ENCODE measurements at places on chromosomes 5 and 9. TPM values are rescaled to one million over a fixed set of nuclear protein-coding genes. Genes with fewer than 3 reads are reported as not detected.

UGT3A1 gene
- not detected for total RNA-seq

DNA sequence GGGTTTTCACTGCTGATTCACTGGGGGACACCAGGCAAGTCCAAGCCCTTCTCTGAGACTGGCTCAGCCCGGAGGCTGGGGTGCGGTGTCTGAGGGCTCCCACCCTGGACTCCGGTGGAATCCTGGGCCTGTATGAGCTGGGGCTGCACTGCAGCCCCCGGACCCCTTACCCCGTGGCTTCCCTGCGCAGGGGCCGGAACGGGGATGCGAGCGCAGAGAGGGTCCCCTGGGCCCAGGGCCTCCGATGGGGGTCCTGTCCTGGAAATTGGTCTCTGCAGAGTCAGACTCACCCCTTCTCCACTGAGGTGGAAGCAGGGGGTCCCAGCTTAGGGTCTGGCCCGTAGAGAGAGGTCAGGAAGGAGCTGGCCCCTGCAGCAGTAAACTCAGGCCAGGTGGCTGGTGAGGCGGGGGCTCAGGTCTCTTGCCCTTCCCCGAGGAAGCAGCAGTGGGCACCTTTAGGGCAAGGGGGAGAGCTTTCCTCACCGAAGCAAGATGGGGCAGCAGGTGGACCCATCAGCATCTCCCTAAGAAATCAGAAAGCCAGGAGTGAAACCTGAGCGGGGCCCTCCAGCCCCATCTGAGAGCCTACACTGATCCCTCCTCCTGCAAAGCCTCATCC is 1.6 kb upstream of the VAV2 start:
- no peak for DNase-seq
- peaks cover 15% of the 10 kb centered on the region for H3K27me3 ChIP-seq
- peak overlapping the region; percentile 40 for H3K4me3 ChIP-seq
- peaks cover 2% of the 10 kb centered on the region for H3K4me1 ChIP-seq
- no peaks in the 10 kb centered on the region for H3K36me3 ChIP-seq

DNA sequence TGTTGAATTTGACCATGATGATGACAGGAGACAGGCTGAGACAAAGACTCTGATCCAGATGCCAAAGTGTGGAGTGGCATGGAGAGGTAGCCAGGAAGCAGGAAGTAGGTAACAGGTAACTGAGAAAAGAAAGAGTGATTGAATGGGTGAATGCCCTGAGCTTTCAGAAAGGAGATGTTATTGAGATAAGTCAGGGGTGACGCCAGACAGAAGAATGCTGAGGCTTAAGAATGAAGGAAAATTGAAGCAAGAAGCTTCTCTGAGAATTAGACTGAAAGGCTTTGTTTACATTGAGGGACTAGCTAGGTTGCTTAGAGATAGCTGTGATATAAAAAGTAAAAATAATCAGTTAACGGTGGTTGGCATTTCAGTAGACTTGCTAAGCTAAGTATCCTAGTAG is 165.7 kb downstream of the PSAT1 start:
- no peak for DNase-seq
- H3K27ac ChIP-seq = no peak overlapping the region
- no peaks in the 10 kb centered on the region for H3K4me1 ChIP-seq
- H3K36me3 ChIP-seq = no peaks in the 10 kb centered on the region
- H3K27me3 ChIP-seq = peaks cover 3% of the 10 kb centered on the region
- H3K4me3 ChIP-seq = no peak overlapping the region

DNA sequence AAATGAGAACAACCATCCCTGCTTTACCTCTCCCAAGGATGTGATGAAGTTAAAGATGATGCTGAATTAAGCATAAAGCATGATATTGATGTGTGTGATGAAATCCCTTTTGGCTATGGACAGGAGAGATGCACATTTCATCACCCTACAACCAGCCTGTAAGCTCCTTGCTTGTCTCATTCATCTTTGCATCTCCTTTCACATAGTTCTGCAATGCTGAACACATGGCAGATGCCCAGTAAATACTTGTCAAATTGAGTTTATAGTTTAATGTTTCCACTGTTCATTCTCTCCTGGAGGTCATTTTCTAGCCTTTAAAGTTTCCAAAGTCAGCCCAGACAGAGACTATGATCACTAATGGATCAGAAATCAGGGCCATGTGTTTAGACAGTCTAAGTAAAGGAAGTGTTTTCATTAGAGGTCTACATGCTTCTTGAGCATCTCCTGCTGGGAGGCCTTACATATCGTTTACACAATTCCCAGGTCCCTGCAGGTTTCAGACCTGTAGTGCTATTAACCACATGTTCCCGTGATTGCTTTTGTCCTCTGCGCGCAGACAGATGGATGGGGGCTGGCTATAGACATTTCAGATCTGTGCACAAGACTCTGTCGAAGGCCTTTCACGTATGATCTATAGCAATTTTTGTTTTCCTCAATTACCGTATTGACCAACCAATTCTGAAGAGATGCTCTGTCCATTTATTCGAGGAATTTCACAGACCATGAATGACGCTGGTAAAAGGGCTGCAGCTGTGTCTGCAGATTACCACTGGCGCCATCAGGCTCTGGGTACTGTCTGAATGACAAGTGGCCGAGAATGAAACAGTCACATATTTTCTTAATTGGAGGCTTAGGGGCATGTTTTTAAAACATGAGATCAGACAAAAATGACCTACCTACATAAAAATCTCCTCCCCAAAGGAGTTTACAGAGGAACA is 49.0 kb upstream of the CKMT2 start:
- H3K36me3 ChIP-seq = no peaks in the 10 kb centered on the region
- no peaks in the 10 kb centered on the region for H3K27me3 ChIP-seq
- peaks cover 43% of the 10 kb centered on the region for H3K4me1 ChIP-seq
- no peak for DNase-seq
- no peak overlapping the region for H3K4me3 ChIP-seq
- H3K27ac ChIP-seq = peak overlapping the region; percentile 64

DNA sequence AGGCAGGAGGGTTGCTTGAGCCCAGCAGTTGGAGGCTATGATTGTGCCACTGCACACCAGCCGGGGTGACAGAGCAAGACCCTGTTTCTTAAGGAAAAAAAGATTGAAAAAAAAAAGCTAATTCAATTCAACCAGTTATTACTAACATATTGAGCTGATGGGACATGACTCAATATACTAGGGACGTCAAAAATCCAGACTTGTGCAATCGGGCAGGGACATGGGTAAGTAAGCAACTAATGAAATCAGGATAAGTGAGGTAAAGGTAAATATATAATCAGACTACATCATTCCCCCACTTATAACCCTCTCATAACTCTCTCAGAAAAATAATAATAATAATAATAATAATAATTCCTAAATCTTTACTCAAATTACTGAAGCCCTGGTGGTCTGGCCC is 975 bp upstream of the HAVCR1 start:
- peaks cover 5% of the 10 kb centered on the region for H3K36me3 ChIP-seq
- no peak for DNase-seq
- no peak overlapping the region for H3K4me3 ChIP-seq
- H3K27ac ChIP-seq = no peak overlapping the region

- peaks cover 19% of the 10 kb centered on the region for H3K4me1 ChIP-seq
- H3K36me3 ChIP-seq = no peaks in the 10 kb centered on the region
- H3K27ac ChIP-seq = no peak overlapping the region
- H3K27me3 ChIP-seq = peaks cover 50% of the 10 kb centered on the region
- no peak overlapping the region for H3K4me3 ChIP-seq
Measured at GRCh38 chr9:89817151-89817950, 212.5 kb downstream of the GADD45G start.

DNA sequence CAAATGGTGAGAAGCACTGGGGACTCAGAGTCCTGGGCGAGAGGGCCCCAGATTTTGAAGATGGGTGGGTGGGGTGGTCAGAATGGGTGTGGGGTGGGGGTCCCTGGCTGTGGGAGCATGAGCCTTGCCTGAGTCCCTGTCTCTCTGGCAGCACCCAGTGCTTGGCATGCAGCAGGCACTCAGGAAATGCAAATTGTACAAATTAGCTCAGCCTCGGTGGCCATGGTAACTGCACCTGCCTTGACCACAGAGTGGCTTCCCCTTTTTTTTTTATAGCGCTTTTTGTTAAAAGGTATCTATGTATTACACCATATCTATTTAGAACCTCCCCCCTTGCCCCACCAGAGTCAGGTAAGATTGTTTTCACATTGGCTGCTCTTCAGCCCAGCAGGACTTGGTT is 19.2 kb upstream of the PITX1 start:
- H3K27me3 ChIP-seq = peaks cover 80% of the 10 kb centered on the region
- peaks cover 3% of the 10 kb centered on the region for H3K4me1 ChIP-seq
- no peak overlapping the region for H3K27ac ChIP-seq

DNA sequence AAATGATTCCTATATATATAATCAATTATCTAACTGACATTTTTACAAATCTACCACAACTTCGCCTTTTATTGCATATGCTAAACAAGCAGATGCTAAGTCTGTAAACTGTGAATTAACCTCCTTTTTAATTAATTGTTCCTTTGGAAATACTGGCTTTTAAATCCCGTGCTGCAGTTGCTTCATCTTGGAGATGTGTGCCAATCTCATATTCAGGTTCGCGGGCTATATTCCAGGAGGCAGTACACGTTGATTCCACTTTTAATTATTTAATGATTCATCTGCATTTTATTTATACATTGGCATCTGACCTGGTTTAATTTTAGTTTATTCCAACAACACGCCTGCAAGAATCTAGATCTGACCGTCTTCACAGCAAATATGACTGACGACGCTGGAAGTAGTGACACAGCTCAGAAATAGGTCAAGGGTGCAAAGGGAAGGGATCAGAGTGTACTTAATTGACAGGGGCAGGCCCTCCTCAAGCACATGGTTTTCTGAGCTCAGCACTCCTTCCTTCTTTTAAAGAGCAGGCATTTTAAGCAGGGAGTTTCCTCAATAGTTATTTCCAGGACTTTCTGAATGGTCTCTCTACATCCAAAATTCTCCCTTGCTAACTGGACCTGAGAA is 125.2 kb downstream of the GLIS3 start:
- no peak overlapping the region for H3K4me3 ChIP-seq
- H3K27ac ChIP-seq = no peak overlapping the region
- no peaks in the 10 kb centered on the region for H3K36me3 ChIP-seq
- H3K27me3 ChIP-seq = peaks cover 4% of the 10 kb centered on the region
- DNase-seq = no peak

DNA sequence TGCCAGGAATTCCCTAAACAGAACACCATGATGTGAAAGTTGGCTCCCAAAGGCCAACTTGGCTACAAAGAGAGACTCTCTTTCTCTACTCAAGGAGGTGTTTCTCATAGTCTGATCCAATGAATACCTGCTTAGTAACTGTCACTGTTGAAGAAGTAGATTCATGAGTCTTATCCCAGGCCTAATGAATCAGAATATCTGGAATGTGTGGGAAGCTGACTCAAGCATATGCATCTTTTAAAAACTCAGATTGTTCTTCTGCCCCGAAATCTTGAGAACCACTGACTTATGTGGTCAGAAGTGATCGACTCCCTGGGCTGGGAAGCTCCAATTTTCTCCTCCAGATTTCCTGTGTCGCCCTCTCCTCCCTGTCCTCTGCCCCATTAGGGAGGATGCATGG is 345.6 kb downstream of the PLK2 start:
- no peak for DNase-seq
- H3K27ac ChIP-seq = no peak overlapping the region
- no peak overlapping the region for H3K4me3 ChIP-seq
- no peaks in the 10 kb centered on the region for H3K36me3 ChIP-seq

MOB3B gene
- total RNA-seq = 0.70 TPM

GRCh38 chr5:113293068-113293974 is 141.5 kb downstream of the TSSK1B start:
- DNase-seq = no peak
- H3K27me3 ChIP-seq = peaks cover 47% of the 10 kb centered on the region
- H3K4me3 ChIP-seq = peak overlapping the region; percentile 93

- H3K27ac ChIP-seq = no peak overlapping the region
- H3K4me1 ChIP-seq = peaks cover 4% of the 10 kb centered on the region
- DNase-seq = no peak
Measured at GRCh38 chr9:4020038-4020754, 279.7 kb downstream of the GLIS3 start.

- H3K27me3 ChIP-seq = no peaks in the 10 kb centered on the region
- H3K4me3 ChIP-seq = no peak overlapping the region
- no peak overlapping the region for H3K27ac ChIP-seq
- no peaks in the 10 kb centered on the region for H3K36me3 ChIP-seq
- no peak for DNase-seq
Measured at GRCh38 chr5:117691081-117691870, 1116.7 kb upstream of the SEMA6A start.

Measured in activated CD8-positive, alpha-beta memory T cell treated with anti-CD3 and anti-CD28 coated beads, Interleukin-2, amount 10 ng/mL, durations not matched to agents 7 days and 5 days (primary cell).